GF-D8 (cell line): ENCODE measurements at places on chromosomes 6 and 20.

DNA sequence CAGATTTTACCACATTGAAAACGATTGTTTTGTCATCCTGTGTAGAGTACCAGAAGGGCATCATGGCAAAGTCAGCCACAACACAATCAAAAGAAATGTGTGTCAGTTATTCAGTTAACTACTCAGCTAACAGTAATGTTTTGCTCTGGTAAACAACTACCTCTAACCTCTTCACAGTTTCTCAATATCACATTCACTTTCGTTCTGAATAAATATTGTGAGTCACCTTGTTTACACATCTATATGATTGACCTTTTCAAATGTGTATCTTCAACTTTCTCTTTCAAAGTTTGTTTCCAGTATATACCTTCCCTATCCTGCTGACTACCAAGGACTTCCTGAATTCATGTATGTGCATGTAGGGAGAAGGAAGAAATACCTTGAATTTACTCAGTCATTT, 216.6 kb upstream of the UFL1 start:
- DNase-seq: no peak

DNA sequence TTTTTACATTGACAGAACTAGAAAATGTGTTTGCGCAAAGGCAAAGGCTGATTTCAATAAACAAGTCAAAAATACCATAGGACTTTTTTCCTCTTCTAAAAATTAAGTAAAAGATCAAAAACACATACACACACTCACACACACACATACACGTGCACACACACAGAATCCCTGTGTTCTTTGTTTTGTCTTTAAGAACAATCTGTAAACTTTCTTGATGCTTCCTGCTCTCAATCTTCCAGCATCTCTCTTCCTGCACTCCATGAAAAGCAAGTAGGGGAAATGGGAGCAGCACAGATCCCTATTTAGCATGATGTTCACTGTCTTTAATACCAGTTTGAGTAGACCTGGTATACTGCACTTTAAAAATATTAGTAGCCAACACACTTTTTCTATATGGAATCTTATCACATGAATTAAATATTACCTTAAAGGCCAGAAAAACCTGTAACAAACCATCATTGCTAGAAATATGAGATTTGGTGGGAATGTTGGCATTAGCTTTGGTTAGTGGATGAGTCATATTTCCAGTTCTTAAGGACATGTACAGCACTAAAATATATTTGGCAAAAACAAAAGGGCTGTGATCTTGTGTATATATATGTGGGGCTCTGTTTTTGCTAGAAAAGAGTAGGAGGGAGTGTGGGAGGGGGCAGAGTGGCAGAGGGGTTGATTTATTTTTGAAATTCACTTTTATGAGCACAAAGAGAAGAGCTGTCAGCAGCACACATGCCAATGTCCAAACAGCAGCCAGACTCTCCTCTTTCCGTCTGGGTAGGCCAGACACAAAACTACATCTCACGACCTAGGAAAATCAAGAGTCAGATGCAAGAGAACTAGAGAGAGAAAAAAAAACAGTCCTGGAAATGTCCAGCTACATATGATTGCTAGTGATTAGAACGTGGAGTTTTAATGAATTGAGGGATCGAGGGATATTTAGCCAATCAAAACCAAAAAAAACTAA, 4.6 kb downstream of the PTPRK start:
- DNase-seq: no peak

DNA sequence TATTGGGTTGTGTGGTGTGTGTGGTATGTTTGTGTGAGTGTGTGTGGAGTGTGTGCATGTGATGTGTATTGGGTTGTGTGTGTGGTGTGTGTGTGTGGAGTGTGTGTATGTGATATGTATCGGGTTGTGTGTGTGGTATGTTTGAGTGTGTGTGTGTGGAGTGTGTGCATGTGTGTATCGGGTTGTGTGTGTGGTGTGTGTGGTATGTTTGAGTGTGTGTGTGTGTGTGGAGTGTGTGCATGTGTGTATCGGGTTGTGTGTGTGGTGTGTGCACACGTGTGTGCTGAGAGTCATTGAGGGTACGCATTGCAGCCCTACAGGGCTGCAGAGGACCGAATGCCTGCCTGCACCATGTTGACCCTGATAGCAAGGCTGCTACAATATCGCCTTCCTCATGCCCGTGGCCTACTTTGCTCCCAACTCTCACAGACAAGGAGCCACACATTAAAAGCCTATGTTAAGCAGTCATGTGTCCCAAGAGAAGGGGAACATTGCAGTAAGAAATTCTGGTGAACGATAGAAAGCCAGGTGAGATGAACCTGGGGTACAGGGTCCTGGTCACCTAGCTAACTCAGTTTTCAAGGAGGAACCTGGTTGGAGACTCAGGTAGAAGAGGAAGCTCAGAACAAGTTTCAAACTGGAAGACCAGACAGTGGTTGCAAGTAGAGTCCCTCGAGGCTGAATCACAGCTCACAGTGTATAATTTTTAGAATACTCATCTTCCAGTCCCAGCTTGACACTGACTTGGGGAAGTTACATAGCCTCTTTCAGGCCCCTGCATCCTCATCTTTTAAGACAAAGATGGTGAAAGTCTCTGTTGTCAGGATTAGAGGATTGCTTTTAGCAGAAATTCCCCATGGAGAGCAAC, 45.7 kb upstream of the TMEM170B start:
- DNase-seq: no peak

DNA sequence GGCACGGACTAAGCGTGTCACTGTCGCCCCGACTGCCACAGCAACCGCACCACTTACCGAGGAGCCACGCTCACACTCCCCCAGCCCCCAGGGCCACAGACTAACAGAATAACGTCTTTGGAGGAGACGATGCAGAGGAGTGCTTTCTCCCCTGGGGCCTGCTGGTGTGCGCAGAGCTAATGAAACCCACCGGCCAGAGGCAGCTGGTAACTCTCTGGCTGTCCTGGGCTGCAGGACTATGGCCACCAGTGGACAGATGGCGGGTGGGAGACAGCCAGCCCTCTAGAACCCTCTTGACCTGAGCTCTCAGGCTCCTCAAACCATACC, 228.0 kb downstream of the DLL1 start:
- DNase-seq: no peak

DNA sequence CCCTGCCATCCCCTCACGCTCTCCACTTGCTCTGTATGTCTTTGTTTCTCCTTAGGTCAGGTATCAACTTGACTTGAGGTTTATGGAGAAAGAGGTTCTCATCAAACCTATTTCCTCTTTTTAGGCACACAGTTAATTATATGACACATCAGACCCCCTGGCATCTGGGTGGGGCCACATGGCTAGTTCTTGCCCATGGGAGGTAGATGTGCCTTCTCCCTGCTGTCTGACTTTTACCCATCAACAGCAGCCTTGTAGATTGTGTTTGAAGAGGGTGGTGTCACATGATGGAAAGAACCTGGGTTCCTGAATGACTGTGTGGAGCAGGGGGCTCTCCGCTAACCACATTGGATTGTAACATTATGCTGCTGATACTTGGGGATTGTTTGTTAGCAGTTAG, 7.2 kb upstream of the UQCC2 start:
- no peak for DNase-seq

DNA sequence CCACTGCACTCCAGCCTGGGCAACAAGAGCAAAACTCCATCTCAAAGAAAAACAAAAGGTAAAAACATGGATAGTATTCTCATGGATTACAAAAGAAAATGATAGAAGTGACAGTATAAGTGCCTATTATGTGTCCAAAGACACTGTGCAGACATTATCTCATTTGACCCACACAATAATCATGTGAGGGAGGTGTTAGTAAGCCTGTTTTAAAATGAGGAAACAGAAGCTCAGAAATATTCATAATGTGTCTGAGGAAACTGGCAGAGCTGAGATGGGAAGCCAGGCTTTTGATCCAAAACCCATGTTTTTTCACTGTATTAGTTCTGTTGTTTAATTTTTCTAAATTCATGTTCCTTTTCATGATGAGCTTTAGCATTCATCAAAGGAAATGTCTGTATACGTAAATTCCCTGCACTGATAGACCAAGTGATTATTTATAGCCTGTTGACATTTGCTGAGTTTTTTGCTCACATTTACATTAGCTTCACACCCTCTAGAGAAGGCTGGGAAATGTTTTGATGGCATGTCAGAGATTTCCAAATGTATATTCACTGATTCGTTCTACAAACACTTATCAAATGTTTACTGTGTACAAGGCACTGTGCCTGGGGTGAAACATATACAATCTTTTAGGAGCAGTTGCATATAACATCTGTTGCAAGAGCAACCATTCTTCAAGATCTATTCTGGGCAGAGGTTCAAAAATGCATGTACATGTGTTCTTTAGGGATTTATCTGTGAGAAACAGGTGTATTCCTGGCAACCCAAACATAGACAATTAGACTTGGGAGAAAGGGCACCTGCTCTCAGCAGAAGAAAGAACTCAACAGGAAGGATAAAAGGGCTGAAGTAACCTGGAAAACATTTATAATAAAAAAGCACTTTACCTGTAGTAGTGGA, 331.5 kb downstream of the SAMD5 start:
- no peak for DNase-seq

- no peak for DNase-seq
Measured at GRCh38 chr6:152094992-152095592, 287.6 kb downstream of the ESR1 start.

DNA sequence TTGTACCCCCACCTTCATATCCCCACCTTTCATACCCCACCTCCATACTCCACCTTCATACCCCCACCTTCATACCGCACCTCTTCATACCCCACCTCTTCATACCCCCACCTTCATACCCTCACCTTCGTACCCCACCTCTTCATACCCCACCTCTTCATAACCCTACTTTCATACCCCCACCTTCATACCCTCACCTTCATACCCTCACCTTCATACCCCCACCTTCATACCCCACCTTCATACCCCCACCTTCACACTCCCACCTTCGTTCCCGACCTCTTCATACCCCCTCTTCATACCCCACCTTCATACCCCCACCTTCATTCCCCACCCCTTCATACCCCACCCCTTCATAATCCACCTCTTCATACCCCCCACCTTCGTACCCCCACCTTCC, 92.9 kb upstream of the NAA20 start:
- DNase-seq: no peak

DNA sequence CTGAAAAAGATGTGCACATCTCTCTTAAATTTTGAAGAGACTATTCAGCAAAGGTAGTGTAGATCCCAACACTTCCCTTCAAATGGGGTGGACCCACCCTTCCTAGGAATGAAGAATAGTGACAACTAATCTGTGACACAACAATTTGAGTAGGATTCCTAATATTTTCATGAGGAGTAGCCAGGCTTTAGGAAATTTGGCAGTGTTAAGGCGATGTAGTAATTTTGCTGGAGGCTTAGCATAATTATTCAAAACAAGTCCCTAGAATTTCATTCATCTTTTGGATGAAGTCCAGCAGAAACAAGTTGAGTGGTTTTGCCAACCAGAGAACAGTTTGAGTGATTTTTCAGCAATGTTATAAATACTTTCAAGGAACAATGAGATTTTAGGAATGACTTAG, 52.4 kb downstream of the ELOVL4 start:
- DNase-seq: no peak

- DNase-seq: no peak
Measured at GRCh38 chr6:32117461-32117860, 8.3 kb upstream of the TNXB start.

GRCh38 chr6:87922947-87923330, 124.7 kb upstream of the SPACA1 start:
- no peak for DNase-seq

DNA sequence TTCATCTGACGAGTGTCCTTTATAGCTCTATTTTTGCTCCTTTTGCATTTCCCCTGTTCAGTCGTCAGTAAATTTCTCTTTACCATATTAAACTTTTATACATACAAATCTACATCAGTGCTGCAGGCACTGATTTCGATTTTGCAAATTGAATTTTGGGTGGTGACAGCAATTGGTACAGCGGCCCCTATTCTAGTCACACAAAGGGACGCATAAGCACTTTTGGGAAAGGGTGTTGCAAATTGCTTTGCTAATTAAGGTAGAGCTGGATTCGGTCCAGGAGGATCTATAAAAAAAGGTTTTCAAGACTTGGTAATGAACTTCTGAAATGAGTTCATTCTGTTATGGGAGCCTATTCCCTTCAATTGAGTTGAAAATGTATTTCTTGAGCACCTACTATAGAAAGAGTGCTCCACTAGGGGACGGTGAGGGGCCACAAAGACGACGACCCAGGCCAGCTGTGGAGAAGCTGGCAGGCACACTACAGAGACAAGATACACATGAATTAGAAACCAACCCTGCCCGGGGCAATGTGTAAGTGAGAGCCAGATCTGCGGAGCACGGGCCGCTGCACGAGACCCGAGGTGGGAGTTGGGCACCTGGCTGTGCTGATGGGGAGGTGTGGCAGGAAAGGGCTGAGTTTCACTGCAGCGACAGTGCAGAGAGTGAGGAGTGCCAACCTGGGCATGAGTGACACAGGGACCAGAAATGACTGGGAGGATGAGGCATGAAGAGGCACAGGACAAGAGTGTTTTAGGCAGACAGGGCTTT, 5.4 kb downstream of the UQCC2 start:
- no peak for DNase-seq

GRCh38 chr6:104969785-104970581, 13.1 kb downstream of the LIN28B start:
- DNase-seq: no peak

DNA sequence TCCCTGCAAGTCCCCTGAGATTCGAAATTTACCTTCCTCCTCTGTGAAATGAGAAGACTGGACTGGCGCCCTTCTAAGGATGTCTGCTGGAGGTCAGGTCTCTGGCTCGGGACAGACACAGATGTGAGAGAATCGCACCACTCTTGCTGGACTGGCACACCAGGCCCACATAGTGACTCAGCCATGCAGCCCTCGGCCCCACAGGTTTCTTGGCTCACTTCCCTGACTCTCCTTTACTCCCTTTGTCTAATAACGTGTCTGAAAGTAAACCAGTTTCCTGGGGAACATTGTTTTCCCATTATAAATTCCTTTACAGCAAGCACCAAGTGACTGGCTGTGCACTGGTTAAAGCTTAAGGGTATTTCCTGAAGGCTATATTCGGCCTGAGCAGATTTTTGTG, 106.7 kb upstream of the PLEKHG1 start:
- no peak for DNase-seq

DNA sequence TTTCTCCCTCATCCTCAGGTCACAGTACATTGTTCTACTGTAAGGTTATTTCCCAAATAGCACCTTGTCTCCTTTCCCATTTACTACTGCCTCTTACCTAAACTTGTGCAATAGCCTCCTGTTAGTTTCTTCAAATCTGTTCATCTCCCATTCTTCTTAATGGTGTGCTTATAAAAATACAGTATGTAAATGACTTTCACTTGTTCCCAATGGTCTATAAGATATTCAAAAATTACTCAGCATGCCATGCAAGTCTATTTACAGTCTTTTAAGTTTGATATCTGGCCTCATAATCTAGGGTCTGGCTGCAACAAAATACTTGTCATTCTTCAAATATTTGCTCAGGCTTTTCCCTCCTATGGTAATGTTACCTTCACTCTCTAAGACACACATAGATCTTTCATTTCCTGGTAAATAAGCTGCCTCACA, 31.5 kb upstream of the RHAG start:
- DNase-seq: no peak

- DNase-seq: peak; percentile 14
Measured at GRCh38 chr20:64107736-64108457, 532 bp upstream of the NPBWR2 start.

GRCh38 chr6:89817481-89817880, 2.1 kb downstream of the MDN1 start:
- no peak for DNase-seq
